ENCODE measurements at places on chromosomes 1 and 21.

GRCh38 chr21:9780441-9780937, 740.9 kb upstream of the TPTE start:
- no peak for DNase-seq

- no peak for DNase-seq
Observed at GRCh38 chr1:55275941-55276341, 60.8 kb upstream of the USP24 start.

DNA sequence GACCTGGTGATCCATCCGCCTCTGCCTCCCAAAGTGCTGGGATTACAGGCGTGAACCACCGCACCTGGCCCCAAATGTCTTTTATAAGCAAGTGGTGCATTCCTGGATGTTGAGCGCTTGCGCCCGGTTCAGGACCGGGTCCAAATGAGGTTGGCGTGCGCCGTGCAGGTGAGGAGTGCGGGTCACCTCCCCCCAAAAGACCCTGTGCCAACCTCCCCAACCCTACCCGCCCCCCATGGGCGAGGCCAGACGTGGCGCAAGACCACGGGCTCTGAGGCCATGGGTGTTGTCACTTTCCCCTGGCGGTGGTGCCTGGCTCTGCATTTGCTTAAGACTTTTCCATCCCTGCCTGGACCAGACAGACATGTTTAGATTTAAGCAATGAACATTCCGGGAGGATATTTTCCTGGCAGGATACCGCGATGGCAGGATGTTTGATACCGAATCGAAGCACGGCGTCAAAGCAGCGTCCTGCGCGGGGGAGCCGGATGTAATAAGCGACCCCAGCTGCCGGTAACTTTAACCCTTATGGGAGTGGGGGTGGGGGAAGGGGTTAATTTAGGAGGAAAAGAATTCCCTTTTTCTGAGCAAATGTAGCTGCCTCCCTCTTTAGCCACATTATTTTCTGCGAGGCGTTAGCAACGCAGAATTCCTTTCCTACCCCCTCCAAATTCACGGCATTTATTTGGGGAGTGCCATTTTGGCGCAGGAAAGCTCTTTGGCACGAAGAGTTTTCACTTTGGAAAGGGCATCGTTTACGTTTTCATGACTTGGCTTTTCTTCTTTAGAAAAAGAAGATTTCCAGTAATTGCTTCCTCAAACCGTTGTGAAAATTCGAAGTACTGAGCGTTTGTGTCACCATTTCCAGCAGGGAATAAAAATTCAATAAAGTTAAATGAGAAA, 27.8 kb upstream of the RNF187 start:
- peak; percentile 68 for DNase-seq

GRCh38 chr1:53765657-53766056, 26.7 kb upstream of the GLIS1 start:
- DNase-seq, result no peak

- no peak for DNase-seq
Observed at GRCh38 chr1:168535536-168535935, 8.3 kb downstream of the XCL2 start.

DNA sequence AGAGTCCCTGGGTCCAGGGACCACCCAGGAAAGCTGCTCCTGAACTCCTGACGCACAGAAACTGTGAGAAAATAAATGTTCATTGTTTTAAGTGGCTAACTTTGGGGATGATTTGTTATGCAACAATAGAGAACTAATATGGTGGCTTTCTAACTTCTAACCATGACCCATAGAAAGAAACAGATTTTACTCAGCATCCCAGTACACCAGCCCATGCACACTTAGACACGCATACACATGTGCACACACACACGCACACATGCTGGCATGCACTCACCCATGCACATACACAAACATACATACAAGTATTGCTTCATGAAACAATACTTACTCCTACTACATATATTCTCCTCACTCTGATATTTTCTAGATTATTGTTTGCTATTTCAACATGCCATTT, 57.1 kb downstream of the NID1 start:
- DNase-seq, result no peak

- no peak for DNase-seq
Observed at GRCh38 chr1:60051191-60051590, 22.4 kb downstream of the C1orf87 start.

GRCh38 chr1:193476748-193477147, 290.3 kb upstream of the B3GALT2 start:
- DNase-seq, result no peak

GRCh38 chr21:29386803-29387202, 88.1 kb downstream of the BACH1 start:
- DNase-seq, result no peak

DNA sequence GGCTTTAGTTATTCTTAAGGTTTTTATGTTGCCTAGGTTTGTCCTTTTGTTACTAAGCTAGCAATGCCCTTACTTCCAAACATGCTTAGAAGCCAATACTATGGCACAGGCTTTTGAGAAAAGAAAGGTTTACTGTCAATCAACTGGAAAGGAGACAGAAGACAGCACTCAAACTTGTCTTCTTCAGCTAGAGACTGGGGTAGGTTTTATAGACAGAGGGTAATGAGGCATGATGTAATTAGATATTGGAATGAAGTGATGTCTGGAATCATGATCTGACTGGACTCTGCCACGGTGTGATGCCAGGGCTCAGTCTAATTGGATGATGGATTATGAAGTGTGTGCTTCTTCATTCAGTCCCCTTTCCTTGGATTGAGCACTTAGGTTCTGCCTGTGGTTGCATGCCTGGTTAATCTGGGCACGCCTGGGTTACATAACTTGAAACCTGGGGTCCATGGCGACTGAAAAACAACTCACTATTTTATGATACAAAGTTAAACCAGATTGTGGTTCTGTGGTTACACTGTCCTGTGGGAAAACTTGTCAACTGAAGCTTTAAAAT, 625.8 kb downstream of the BRINP3 start:
- DNase-seq, result no peak

GRCh38 chr1:87600854-87601253, 272.2 kb downstream of the LMO4 start:
- no peak for DNase-seq

DNA sequence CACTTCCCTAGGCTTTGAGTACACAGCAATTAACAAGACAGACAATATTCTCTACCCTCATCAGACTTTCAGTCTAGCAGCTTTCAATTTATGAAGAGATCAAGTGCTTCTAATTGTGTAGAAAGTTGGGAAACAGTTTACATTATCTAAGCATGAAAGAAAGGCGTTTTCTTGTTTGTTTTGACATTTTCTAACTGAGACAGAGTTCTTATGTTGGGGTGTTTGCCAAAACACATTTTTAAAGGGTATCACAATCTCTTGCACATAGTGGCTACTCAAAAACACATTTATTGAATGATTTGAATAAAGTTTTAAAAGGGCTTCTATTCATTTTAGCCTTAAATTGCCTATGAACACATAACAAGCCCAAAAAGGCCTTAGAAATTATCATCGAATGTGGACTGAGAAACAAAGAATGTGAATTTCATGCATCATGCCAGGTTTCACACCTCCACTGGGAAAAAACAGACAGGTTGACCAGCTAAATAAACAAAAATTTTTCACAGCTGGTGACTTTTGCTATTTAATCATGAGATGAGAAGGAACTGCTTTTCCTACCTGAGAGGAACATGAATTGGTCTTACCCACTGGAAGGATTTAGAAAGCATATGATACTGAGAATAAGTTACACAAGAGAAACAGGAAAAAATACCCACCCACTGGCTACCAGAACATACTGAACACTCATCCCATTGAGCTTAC, 394.5 kb upstream of the PKN2 start:
- DNase-seq, result no peak
